ENCODE measurements at places on chromosomes 2 and 18.

GRCh38 chr2:54524226-54524991, 68.3 kb downstream of the SPTBN1 start:
- DNase-seq: peak; percentile 6

- peak; percentile 3 for DNase-seq
Measured at GRCh38 chr2:39728941-39729351, 50.1 kb downstream of the THUMPD2 start.

DNA sequence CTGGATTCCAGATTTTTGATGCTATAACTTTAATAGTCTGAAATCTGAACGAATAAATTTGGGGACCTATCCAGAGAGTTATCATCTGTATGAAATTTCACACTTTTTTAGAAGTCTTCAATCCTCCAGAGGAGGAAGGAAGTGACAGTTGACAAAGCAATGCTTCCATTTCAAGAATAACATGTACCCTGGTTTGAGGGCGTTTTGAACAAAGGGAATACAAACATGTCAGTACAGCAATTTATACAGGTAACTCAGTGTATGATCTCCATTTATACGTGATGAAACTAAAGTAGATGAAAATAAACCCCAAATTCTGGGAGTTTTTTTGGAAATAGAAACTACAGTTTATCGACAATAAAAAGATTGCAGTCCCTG, 42.2 kb downstream of the CIB4 start:
- DNase-seq: no peak

- no peak for DNase-seq
Measured at GRCh38 chr18:76451396-76452331, 43.4 kb downstream of the ZNF516 start.

GRCh38 chr2:115609978-115610377, 1167.5 kb downstream of the DPP10 start:
- DNase-seq: no peak

GRCh38 chr2:14235667-14236066, 396.9 kb upstream of the LRATD1 start:
- no peak for DNase-seq

DNA sequence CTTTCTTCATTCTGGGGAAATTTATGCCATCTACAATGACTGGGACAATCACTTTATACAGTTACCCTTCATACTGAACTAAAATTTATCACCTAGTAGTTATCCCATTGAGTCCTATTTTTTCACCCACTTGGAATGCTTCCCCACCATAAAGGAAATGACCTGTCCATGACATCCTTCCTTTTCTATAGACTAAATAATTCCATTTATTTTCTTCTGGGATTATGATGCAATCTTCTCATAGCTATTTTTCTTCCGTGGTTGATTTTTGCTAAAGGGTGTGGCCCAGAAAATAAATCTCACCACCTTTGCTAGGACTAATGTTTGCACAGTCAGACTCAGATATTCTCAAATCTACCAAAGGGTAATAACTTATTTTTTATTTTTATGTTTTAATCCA, 186.1 kb upstream of the NRXN1 start:
- DNase-seq: no peak

GRCh38 chr2:33216508-33217182, 259.8 kb upstream of the RASGRP3 start:
- DNase-seq: no peak

DNA sequence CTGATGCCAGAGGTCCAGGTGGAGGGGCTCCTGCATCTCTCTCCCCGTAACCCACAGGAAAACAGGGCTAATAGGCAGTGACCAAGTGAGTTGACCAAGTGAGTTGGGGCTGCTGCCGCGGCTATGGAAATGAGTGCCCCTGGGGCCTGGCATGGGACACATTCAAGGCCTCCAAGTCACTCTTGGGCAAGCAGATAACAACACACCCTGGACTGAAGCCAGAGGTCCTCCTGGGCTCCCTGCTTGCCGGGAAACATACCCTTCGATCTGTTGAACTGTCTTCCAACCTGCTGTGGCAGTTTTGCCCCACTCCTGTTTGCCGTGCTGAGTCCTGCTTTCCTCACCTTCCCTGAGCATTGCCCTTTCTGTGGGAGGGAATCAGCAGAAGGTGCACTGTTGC, 89.2 kb downstream of the LIPG start:
- no peak for DNase-seq

DNA sequence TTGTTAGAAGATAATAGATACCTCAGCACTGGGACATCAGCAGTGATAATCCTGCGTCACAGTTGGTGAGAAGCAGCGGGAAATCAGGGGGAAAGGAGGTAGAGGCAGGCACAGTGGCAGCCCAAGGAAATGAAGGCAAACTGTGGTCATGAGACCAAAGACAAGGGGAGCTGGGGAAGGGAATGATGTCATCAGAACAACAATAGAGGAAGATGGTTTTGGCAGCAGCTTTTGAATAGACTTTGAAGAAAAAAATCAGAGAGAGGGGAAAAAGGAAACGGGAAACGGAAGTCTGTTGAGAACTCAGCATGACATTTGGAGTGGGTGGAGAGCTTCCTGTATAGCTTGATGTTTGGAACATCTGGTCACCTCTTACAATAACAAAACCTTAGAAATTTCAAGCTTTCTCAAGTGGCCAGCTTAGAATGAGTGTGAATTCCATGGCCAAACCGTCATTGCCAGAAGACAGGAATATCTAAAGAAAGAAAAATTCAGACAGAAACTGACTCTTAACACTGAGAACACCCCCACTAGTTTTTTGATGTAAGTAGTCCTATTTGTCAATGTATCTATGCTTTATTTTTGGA, 18.4 kb upstream of the YES1 start:
- DNase-seq: no peak

- no peak for DNase-seq
Measured at GRCh38 chr2:26927221-26927620, 43.2 kb upstream of the MAPRE3 start.

GRCh38 chr2:37843556-37843955, 81.5 kb upstream of the RMDN2 start:
- no peak for DNase-seq

GRCh38 chr18:59547581-59548182, 149.5 kb downstream of the CCBE1 start:
- no peak for DNase-seq

GRCh38 chr2:14143435-14143834, 489.1 kb upstream of the LRATD1 start:
- DNase-seq: no peak

DNA sequence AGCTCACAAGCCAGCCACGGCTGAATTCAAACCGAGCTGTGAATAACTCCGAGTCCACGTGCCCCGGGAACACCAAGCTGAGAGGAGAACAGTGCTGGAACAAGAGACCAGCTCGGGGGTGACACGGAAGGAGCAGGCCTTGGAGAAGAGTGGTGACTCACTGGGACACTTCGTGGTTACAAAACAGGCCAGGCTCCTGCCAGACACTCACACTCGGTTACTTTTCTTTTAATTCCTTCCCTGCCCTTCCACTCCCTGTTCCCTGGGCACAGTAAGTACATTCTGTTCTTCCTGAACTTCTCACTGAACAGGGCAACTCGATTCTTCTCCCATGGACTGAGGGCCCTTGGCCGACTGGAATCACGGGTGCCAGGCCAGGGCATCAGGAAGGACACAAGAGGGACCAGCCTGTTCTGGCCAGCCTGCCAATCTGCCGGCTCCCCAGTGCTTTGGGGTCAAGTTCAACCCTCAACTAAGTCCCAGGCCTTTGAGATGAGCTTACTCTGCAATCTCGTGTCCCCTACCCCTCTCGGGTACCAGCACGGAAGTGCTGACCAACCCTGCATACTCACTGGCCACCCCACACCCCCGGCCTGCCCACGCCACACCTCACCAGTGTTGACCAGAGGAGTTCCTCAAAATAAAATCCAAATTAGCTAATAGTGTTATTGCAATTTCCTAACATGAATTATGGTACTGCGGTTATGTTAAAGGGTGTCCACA, 87.5 kb downstream of the TFCP2L1 start:
- DNase-seq: no peak

DNA sequence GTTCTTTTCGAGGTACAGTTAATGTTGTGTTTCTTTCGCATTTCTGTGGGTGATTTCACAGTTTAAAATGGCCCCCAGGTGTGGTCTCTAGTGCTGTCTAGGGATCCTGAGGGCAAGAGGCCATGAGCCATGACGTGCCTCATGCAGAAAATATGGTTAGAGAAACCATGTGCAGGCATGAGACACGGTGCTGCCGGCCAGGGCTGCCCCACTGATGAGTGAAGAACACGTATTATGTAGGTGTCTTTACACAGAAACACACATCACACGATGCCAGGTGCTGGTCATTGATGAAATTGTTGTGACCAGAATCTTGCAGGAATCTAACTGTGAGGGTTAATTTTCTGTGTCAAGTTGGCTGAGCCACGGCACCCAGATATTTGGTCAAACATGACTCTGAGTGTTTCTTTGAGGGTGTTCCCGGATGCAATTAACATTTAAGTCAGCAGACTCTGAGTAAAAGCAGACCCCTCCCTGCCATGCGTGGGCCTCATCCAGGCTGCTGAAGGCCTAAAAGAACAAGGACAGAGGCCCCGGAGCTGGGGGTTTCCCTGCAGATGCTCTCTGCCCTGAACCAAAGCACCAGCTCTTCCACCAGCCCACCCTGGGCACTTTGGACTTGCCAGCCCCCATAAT, 463.0 kb upstream of the MYT1L start:
- no peak for DNase-seq

DNA sequence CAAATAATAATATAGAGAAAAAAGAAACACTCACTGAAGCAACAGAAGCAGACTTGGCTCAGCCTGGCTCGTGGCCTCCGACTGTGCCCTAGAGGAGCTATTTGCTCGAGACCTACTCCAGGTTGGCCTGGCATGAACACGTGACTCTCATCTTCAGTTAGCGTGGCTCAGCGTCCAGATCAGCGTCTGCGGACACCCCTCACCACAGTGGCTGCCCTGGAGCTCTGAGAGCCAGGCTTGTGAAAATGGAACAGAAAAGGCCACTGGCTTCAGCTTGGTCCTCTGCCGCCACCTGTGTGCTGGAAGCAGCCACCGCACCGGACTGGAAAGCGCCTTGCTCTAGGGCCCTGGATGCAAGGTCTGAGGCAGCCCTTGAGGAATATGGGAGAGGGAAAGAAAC, 1184.0 kb upstream of the GYPC start:
- no peak for DNase-seq

DNA sequence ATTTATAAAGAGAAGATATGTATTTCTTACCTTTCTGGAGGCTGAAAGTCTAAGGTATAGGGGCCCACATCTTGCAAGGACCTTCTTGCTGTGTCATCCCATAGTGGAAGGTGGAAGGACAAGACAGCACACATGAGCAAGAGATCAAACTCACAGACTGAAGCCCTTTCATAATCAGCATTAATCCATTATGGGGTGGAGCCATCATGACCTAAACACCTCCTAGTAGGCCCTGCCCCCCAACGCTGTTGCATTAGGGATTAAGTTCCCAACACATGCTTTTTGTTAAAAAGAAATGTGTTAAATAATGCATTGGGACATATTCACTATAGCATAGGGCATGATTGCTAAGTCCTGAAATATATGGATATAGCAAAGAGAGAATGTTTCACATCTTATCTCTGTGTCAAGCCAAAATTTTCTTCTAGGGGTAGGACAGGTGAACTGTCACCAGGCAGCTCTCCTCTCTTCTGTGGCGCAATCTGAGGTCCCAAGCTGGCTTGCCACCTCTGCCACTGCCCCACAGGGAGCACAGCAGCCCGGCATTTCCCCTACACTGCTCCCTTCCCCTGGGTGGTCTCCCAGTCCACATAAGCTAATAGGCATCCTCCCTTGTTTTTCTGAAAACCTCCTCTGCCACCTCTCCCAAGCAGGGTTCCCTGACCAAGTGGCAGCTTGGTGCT, 8.3 kb upstream of the CTIF start:
- DNase-seq: no peak

DNA sequence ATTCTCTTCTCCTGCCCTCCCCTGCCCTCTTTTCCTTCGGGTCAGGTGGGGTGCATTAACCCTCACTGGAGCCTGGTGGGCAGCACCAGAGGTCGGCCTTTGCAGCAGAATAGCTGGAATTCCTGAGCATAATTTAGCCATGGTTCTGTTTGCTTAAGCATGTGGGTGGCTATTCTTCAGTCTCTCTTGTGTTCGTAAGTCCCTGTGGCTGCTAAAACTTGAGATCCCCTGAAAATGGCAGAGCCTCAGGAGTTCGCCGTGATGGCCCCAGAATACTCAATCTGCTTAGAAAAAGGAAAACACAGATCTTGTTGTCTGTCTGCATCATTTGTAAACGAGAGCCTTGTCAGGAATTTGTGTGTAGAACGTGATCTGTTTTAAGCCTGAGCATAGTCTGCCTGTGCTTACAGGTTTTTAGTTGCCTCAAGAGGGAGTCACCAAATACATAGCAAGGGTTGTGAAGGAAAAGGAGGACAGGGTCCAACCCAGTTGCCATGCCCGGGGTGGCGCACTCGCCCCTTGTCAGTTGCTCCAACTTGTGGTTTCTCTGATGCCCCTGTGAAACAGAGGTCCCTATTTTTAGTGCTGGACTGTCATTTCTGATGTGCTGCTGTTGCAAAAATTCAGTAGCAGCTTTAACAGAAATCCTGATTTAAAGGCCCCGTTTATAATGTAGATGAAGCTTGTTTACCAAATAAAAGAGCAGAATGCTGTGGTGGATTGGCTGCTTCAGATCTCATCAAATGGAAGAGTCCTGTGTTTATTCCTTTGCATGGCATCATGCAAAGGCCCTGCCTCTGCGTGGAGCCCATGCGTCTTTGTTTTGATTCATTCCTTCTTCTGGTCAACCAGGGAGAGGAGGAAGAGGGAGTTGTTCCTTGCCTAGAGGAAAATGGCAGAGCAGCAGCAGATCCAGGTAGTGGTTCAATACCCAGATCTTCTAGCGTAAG, 74.8 kb downstream of the WDSUB1 start:
- DNase-seq: no peak

- DNase-seq: no peak
Measured at GRCh38 chr2:152743002-152743401, 24.6 kb downstream of the ARL6IP6 start.

GRCh38 chr18:75049455-75049789, 159.5 kb downstream of the PTGR3 start:
- DNase-seq: no peak

DNA sequence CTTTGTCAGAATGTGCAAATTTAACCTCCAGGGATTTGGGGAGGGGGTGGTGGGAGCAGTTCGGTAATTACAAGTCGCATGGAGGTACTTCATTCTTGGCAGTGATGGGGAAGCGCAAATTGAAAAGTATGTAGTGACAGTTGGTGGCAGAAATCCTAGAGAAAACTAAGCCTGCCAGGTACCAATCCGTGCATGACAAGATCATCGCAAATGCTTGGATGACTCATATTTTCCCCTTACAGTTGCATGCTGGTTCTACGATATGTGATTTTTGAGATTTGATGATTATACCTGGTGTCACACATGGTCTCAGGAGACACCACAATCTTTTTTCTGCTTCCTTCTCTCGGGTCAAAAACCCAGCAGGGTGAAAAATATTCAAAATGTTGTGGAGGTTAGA, 479.7 kb upstream of the ID2 start:
- no peak for DNase-seq

DNA sequence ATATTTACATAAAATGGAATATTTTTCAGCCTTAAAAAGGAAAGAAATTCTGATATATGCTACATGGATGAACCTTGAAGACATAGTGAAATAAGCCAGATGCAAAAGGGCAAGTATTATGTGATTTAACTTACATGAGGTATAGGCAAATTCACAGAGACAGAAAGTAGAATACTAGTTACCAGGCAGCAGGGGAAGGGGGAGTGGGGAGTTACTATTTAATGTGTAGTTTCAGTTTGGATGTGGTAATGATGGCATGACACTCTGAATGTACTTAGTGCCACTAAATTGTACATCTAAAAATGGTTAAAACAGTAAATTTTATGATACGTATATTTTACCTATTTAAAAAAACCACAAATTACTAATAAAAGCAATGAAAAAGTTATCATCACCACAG, 12.1 kb downstream of the METTL4 start:
- DNase-seq: no peak
